ENCODE measurements at places on chromosomes 1 and 21.
A peak's percentile ranks its signal among the peaks of the same experiment; 100 is the strongest.

- no peak for DNase-seq
These were observed 21.5 kb downstream of the VANGL2 start for GRCh38 chr1:160421881-160422280.

DNA sequence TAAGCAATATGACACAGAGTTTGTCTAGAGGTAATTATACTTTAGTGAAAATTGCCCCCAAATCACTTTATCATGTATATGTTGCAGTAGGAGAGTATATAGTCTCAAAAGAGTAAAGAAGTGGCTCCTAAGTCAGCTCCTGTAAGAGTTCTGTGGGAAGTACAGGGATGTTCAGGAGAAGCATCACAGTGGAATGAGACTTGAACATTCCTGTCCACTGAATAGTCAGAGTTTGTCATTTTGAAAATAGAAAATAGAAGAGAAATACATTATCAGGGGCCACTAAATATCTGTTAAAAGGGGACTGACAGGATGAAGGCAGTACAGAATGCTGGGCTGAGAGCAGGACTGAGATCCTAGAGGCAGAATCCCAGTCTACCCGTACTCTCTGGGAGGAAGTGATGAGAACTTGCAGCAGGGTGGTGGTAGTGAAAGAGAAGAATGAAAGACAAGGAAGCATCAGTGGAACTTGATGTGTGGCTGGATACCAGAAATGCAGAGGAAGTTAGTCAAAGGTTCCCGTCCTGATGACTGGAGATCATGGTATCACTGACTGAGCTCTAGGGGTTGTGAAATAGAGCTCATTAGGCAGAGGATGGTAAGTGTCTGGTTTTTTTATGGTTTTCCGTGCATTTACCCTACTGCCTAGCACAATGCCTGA lies 153.4 kb downstream of the FMN2 start:
- DNase-seq: no peak

- peak; percentile 9 for DNase-seq
These were observed 180.4 kb upstream of the GALNT2 start for GRCh38 chr1:229886636-229887035.

DNA sequence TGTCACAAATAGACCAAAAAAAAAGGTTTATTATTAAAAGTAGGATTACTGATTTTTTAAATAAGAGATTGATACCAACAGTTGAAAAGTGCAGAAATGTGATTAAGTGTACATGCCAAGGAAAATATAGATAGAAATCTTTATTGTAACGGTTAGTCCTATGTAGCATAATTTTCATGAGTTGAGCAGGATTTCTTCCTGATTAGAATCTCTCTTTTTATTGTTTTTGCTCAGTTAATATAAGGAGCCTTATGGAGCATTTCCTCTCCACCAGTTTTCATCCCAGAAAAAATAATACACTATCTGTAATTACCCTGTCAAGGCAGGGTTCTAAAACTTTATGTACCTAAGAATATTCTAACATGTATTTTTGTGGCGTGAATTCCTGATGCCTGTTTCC lies 23.4 kb downstream of the CAPZA1 start:
- DNase-seq: no peak

- peak; percentile 8 for DNase-seq
These were observed 260.7 kb upstream of the CSF3R start for GRCh38 chr1:36743286-36744005.

DNA sequence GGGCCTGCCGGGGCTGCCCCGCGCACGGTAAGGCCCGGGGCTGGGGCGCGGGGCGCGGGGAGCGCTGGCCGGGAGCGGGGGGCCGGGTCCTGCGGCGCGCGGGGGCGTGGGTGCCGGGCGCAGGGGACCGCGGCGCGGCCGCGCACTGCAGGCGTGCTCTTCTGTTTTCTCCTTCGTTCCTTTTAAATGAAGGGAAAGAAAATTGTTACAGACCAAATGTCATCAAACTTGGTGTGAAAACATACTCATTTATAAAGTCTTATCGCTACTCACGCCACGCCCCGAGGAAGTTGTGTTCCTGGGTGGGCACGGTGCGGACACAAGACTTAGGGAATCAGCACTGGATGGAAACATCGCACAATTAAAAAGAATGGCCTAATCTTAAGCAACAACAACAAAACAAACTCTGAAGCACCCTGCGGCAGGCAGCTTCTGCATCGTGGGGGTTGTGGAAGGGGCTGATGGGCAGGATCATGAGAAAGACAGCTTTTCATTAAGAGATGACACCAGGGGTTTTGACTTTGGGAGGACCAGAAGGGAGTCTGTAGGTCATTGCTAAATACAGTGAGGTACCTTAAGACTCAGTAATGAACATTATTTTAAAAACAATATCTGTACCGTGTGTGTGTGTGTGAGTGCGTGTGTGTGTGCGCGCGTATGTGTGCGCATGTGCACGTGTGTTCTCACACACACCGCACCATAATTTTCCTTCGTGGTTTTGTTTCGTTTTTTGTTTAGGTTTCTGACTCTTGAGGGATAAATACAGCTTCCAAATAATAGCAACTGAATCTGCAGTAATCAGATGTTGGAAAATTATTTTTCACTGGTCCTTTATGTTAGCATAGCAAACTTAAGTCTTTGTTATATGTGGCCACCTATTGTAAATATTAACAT lies 548 bp downstream of the B3GALT5 start:
- DNase-seq: no peak

DNA sequence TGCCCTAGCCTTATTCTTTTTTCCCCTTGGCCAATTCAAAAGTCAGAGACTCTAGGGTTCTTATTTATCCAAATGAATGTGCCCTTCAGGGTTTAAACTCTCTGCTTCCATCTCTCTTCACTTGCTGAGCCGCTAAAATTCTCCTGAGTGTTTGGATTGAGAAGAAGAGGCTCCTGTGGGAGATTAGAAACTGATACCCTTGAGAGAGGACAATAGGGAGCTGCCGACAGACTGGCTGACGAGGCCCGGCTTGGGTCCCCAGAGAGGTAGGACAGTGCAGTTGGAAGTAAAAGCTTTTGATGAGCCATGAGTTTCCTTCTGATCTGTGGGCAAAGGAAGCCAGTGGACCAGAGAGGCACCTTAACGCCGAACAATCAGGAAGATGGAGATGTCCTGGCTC lies 41.3 kb upstream of the UBE2U start:
- DNase-seq: no peak

DNA sequence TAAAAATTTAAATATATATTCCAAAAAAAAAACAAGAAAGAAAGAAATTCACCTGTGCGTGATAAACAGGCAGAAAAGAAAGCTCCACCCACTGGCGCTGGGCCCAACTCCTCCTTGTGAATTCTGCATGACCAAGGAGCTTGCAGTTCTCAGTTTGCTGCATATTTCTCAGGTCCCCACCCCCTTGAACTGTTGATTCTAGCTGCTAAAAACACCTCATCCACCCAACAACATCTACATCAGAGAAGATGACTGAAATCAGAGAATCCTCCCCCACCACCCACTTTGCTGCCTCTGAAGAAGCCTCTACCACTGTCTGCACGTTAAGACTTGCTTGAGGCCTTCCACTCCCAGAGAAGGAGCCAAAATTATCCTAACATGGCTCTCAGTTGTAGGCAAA lies 104.8 kb downstream of the RGS2 start:
- no peak for DNase-seq

GRCh38 chr1:231183639-231184590 lies 22.1 kb downstream of the TRIM67 start:
- no peak for DNase-seq

- no peak for DNase-seq
These were observed 45.6 kb downstream of the SUCO start for GRCh38 chr1:172578586-172578985.

DNA sequence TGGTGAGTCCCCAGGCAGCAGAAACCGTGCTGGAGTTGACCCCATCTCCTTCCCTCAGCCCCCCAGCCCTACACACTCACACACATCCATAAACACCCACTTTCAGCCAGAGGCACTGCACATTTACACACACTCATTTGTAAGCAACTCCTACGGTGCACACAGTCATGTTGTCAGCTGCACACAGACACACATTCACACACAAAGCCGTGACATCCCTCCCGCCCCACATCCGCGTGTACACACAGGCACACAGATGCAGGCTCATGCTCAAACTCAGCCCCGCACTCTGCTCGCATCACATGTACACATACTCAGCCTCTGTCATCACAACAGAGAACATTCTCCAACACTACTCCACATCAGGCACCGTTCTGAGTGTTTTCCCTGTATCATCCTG lies 47.6 kb downstream of the LACTBL1 start:
- DNase-seq: no peak

GRCh38 chr1:228005511-228006033 lies 1.2 kb upstream of the WNT3A start:
- peak; percentile 50 for DNase-seq

GRCh38 chr1:150322310-150322709 lies 977 bp downstream of the PRPF3 start:
- DNase-seq: no peak

DNA sequence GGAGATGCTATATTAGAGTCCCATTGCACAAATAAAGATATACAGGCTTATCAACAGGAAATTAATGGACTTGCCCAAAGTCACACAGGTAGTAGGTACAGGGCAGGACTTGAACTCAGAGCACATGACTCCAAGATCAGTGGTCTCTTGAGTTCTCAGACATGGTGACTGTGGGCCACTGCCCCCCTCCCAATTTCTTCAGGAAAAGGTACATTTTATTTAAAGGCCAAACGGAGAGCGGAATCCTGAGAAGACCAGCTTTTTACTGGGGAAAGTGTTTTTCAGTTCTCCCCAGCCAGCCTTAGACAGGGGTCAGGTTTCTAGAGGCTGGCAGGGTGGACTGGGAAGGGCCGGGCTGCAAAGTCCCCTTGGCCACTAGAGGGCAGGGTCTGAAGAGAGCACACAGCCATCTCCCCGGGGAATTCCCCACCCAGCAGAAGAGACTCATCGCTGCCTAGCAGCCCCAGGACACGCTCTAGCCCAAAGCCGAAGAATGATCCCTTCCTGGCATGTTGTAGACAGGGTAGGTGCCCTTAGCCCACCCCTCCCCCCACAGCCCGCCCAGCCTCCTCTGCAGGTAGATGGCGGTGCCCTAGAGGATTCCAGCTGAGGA lies 29.7 kb downstream of the ACP6 start:
- DNase-seq: no peak

GRCh38 chr1:240766831-240767230 lies 154.9 kb upstream of the GREM2 start:
- DNase-seq: no peak

GRCh38 chr1:20486457-20487235 lies 636 bp upstream of the CAMK2N1 start:
- no peak for DNase-seq

GRCh38 chr1:22685591-22686059 lies 25.0 kb upstream of the EPHB2 start:
- peak; percentile 87 for DNase-seq

DNA sequence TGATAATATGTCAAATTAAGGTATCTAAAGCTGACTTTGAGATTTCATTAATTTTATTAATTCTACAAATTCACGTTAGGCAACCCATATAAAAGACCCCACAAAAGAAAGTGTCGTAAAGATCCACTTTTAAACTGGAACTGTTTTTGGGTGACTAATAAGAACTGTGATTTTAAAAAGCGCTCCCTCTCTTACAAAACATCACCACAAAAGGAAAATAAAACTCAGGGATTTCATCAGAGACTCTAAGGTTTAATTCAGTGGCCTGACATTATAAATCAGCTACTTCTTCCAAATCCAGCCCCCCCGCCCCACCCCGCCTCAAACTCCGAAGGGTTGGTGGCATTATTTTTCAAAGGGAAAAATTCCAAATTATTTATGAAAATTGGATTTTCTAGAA lies 2.7 kb downstream of the COL24A1 start:
- DNase-seq: no peak

GRCh38 chr1:172451002-172451443 lies 7.2 kb upstream of the PIGC start:
- DNase-seq: no peak

GRCh38 chr1:204293605-204294337 lies 66.0 kb downstream of the PLEKHA6 start:
- DNase-seq: no peak

- no peak for DNase-seq
These were observed 9.3 kb upstream of the TSNAX start for GRCh38 chr1:231519166-231519565.

DNA sequence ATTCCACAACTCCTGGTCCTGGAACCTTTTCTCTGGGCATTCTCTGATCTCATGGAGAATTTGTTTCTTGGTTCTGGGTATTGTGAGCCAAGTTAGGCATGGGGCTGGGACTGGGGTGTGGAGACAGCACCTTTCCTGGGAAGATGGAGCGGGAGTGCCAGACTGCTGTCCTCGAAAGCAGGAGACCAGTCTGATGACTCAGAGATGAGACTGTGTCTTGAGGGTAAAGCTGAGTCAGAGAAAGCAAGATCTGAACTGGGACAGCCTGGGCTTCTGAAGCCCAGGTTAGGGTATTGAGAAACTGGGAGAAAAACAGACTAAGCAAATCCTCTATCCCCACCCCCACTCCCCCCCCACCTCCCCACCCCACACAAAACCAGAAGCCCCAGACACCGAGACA lies 2.2 kb upstream of the KANK4 start:
- no peak for DNase-seq

- DNase-seq: no peak
These were observed 13.0 kb upstream of the SAMSN1 start for GRCh38 chr21:14559102-14559501.

DNA sequence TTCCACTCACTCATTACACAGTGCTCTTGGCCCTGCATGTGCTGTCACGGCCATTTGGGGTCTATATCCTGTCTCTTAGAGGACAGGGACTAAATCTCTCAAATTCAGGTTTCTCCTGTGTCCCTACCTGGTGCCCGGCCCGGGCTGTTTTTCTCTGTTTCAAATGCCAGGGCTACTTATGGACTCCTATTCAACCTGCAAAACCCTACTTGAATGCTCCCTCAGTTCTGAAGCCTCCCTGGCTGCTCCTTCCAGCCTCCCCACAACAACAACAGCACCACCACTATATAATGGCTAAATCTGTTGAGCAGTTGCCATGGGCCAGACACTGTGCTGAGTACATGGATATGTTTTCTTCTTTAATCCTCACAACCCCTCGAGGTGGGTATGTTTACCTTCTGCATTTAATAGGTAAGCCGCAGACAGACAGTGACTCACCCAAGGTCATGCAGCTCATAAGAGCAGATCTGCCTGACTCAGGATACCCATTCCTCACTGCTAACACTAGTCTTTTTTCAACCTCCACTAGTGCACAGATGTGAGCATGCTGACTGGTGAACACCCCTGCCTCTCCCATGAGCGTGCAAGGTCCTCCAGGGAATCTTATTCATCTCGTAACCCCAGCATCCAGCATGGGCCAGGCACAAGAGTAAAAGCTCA lies 29.9 kb downstream of the DHRS3 start:
- DNase-seq: no peak

DNA sequence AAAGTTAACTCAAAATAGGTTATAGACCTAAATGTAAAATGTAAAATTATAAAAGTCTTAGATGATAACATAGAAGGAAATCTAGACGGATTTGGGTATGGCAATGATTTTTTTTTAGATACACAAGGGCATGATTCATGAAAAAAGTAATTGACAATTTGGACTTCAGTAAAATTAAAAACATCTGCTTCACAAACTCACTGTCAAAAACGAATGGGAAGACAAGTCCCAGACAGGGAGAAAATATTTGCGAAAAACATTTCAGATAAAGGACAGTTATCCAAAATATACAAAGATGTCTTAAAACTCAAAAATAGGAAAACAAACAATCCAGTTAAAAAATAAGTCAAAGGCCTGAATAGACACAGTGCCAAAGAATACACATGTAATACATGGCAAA lies 9.7 kb upstream of the PTGS2 start:
- DNase-seq: no peak

Measured in left forelimb (tissue), 1 donor.